Activated T-cell treated with anti-CD3 and anti-CD28 coated beads, Interleukin-2, amount 50 U/mL, for 1 hour (primary cell): ENCODE measurements at places on chromosomes 2 and 18.
A peak's percentile ranks its signal among the peaks of the same experiment; 100 is the strongest.

GRCh38 chr2:189285962-189286645 lies 106.5 kb upstream of the COL5A2 start:
- DNase-seq: no peak

- no peak for DNase-seq
These were observed 558 bp downstream of the FBXO41 start for GRCh38 chr2:73283545-73284295.

DNA sequence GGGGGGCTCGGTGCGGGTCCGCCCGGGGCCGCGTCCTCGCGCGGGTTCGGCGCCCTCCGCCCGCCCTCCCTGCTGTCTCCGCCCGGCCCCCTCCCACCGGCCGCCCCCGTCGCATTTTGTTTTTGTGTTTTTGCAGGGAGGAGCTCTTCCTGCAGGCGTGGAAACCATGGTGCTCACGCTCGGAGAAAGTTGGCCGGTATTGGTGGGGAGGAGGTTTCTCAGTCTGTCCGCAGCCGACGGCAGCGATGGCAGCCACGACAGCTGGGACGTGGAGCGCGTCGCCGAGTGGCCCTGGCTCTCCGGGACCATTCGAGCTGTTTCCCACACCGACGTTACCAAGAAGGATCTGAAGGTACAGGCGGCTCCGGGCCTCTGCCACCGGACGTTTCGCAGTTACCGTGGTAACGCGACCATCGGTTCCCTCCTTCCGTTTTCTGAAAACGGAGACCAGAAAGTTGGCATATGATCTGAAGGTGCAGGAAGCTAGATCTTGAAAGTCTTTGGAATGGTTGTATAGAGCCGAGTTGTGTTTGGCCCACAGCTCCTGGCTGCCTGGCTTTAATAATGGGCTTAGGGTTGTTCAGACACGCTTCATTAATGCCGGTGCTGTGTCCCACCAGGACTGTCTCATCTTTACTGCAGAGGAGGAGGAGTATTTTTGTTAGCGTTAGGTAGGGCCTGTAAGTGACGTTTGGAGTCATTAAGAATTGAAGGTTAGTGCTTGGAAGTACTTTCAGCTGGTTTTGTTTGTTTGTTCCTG lies 891 bp downstream of the KDM3A start:
- peak; percentile 70 for DNase-seq

DNA sequence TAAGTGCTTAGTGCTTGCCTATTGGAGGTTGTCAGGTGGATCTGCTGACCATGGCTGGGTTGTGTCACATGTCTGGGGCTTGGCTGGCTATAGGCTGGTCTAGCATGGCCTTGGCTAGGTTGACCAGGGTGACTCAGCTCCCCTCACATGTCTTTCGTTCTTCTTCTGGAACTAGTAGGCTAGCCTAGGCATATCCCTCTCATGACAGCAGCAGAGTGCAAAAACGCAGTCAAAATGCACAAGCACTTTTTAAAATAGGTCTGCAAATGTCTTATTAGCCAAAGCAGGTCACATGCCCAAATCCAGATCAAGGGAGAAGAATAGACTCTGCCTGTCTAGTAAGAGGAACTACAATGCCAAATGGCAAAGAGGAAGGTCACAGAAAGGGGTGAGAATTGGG lies 179.7 kb upstream of the ACVR2A start:
- DNase-seq: no peak

DNA sequence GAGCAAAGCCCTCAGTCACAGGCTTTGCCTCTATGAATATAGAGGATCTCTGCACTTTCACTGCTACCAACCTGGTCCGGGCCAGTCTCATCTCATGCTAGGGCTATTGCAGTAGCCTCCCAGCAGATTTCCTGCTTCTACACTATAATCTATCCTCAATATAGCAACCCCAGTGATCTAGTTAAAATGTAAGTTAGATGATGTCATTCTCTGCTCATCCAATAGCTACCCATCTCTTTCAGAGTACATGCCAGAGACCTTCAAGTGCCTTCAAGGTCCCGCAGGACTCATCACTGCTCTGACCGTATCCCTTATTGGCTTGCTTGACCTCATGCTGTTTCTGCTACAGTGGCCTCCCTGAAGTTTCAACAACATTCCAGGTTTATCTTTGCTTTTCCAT lies 186.3 kb downstream of the LOXHD1 start:
- no peak for DNase-seq

DNA sequence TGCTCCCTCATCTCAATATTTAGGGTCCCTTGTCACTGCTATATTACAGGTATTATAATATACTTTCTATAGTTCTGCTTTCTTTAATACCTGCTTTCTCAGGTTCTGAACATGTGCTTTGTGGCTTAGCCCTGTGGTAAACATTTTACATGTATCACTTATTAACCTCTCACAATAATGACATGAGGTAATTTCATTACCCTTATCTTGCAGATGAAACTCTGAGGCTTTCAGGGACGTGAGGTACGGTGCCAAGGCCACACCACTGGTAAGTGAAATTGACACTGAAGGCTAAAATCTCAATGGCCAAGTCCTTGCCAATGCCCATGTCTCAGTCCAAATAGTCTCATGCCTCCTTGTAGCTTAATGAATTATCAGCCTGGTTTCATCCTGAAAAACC lies 21.7 kb downstream of the LINC00305 start:
- no peak for DNase-seq

GRCh38 chr2:240400371-240401161 lies 34.9 kb upstream of the GPC1 start:
- DNase-seq: peak; percentile 5
